ENCODE measurements at places on chromosomes 16 and 17.

DNA sequence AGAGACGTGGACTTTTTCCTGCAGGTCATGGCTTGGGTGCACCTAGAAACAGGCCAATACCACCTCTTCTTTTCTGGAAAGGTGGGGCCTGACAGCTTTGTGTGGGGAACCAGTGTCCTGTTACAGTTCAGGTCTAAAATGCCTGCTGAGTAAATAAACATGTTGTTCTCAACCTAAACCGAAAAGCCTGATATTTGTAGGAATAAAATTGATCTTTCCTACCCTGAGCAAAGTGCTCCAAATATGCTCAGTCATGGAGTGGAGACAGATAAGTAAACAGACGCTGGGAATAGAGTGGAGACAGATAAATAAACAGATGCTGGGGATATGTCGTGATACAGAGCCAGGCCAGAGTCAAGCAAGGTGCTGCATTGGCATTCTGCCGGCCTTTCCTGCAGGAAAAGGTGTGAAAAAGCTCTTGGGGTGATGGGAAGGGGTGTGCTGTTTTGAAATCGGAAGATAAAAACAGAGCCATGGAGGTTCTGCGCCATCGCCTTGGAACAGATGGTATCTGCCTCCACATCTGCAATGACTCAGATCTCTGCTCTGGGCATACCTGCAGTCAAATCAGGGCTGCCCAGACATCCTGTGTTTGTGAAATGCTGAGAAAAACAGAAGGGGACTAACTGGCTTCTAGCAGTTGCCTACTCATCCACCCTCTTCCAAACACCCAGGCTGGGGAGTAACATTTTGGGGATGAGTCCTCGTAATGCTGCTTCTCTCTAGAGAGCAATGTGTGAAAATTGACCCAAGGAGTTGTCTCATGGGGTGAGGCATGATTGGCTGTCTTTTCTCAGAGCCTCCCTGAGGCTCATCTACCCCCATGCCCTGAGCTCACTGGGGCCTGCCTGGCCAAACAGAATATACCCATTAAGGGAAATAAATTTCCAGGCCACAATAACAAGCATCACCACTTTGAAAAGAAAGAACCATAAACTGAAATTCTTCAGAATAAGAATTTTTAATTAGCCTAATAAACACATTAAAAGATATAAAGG lies 16.8 kb upstream of the TRPV2 start:
- DNase-seq = no peak

DNA sequence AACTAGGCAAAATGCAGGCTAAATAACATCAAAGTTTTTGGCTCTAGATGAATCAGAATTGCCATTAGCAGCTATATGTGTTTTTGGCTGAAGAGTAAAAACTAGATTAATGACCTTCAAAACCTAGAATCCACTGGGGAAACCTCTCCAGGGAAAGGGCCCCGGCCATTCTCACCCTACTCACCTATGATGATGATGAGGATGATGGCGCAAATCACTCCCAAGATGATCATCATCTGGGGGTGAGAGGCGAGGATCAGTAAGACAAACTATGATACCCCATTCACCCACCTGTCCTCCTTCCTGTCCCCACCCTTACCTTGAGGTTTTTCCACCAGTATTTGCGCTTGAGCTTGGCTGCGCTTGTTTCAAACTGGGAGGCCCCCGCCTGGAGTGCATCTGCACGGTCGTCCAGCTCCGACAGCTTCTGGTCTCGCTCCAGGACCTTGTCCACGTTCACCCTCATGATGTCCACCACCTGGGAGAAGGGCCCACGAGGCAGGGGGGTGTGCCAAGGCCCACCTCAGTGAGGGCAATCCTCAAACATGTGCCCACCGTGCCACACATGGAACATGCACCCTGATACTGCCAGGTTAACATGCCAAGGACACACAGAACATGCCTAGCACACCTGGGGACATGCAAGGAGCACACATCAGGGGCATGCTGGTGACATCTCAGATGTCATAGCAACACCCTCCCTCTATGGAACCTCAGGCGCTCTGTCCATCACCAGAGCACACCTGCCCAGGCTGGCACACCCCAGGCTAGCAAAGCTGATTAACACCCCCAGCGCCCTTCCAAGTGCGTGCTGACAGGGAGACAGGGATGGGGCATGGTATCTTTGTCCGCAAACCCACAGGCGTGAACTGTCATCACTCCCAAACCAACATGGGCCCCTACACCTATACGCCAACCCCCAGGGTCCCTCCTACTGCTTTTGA lies 1.2 kb downstream of the VAMP2 start:
- DNase-seq = no peak

GRCh38 chr16:59180083-59180476 lies 446.0 kb upstream of the GOT2 start:
- no peak for DNase-seq

DNA sequence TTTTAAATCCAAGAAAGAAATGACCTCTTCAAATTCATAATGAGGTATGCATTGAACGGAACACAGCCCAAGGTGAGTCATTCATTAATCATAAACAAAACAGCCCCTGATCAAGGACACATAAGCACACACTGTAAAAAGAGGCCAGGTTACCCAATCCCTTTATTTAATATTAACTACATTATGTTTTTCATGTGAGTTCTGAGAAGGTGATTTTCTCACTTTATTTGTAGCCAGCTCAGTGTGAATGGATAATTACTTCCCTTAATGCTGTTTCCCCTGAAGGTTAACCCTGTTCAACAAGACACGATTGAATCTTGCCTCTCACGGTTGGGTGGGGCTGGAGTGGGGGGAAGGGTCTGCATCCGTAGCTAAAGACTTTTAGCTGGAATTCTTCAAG lies 257.3 kb upstream of the SALL1 start:
- no peak for DNase-seq

- no peak for DNase-seq
Observed at GRCh38 chr17:45783593-45784292, 377 bp upstream of the CRHR1 start.

DNA sequence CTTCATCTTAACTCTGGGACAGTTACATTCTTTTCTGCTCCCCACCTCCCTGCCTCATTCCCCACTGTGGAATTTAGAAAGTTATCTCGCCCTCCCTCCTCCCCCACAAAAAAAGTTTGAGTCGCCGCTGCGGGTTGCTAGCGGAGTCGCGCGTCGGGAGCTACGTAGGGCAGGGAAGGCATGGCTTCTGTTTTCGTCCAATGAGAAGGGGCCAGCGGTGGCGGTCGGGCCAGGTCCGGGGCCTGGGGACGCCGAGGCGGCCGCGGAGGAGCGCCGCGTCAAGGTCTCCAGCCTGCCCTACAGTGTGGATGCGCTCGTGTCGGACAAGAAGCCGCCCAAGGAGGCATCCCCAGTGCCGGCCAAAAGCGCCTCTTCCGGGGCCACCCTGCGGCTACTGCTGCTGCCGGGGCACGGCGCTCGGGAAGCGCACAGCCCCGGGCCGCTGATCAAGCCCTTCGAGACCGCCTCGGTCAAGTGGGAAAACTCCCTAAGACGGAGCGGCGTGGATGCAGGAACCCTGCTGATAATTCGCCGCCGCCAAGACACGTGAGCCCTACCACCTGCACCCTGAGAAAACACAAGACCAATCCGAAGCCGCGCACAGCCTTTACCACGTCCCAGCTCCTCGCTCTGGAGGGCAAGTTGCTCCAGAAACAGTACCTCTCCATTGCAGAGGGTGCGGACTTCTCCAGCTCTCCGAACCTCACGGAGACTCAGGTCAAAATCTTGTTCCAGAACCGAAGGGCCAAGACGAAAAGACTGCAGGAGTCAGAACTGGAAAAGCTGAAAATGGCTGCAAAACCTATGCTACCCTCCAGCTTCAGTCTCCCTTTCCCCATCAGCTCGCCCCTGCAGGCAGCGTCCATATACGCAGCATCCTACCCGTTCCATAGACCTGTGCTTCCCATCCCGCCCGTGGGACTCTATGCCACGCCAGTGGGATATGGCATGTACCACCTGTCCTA lies 8.9 kb downstream of the OR4D1 start:
- DNase-seq = no peak

DNA sequence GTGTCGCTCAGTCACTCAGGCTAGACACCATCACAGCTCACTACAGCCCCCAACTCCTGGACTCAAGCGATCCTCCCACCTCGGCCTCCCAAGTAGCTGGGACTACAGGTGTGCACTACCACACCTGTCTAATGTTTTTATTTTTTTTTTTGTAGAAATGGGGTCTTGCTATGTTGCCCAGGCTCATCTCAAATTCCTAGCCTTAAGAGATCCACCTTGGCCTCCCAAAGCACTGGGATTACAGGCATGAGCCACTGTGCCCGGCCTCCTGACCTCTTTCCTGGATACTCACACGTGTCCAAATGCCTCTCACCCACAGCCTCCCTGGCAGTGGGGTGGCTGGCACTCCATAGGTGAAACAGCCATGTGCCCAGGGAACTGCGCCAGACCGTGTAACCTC lies 17.5 kb downstream of the CAMKK1 start:
- no peak for DNase-seq

DNA sequence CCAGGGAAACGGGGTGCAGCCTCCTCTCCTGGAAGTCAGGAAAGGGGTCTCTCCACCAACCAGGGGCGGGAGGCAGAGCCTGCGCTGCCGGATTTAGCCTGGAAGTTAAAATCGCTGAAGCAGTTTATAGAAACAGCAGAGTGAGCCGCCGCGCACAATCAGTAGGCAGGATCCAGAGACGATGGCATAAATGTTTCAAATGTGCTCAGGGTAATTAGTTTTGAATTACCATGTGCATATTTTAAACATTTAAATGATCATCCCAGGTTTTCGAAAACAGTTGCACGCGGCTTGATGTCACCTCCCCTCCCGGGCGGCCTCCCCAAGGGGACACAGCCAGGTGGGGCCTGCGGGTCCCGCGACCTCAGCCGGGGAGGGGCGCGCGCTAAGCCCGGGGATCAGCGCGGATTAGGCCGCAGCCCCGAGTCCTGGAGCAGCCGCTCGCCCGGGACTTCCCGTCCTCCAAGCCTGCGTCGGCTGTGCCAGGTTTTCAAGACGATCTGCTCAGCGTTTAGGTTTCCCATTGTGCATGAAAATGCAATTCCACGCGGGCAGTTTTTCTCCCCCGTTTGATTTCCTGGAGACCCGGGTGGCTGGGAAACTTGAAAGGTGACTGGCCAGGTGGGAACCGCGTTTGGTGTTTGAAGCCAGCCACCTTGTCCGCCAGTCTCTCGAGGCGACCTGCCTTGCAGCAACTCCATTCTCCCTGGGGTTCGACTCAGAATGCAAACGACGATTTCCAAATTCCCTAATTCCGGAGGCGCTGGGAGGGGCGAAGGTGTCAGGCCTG lies 78.3 kb downstream of the RPA1 start:
- peak; percentile 31 for DNase-seq

GRCh38 chr17:35368081-35368830 lies 5.2 kb downstream of the SLFN11 start:
- peak; percentile 33 for DNase-seq

- no peak for DNase-seq
Observed at GRCh38 chr16:23334950-23335349, 32.8 kb downstream of the SCNN1B start.

GRCh38 chr17:77107506-77108433 lies 33.0 kb upstream of the SEC14L1 start:
- peak; percentile 62 for DNase-seq

- DNase-seq = no peak
Observed at GRCh38 chr16:88050952-88051660, 99.9 kb downstream of the BANP start.

DNA sequence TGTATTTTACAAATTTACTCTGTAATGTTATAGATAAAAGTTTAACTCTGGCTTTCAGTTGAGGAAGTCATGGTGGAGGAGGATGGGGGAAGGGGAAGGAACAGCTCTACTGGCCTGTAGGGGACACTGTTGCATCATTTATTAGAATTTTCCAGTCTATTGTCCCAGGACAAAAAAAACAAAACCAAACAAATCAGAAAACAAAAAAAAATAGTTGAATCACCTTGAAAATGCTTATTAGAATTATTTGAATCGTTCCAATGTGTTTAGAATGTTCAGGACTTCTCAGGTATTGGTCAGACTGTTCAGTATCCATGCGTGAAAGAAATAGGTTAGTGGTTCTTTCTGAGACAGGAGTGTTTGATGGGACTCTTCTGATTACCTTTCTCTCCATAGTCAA lies 242.0 kb downstream of the FTO start:
- DNase-seq = no peak

DNA sequence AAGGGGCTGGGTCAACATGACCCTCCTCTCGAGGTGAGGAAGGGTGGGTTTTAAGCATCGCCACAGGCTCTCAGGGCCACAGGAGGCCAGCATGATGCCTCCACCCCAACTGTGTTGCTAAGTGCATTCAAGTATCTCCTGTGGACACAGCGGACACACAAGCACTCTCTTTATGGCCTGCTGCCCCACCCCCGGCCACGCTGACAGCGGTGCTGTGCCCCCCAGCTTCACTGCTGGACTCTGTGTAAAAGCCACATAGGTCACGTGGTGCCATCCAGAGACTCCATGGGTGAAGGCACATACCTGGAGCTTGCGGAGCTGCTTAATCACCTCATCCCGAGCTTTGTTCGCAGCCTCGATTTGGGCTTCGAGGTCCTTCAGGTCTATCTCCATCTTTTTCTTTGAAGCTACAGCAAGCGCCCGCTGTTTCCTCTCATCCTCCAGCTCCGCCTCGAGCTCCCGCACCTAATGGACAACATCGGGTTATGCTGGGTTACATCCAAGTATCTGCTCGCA lies 51.5 kb downstream of the NDEL1 start:
- DNase-seq = no peak

DNA sequence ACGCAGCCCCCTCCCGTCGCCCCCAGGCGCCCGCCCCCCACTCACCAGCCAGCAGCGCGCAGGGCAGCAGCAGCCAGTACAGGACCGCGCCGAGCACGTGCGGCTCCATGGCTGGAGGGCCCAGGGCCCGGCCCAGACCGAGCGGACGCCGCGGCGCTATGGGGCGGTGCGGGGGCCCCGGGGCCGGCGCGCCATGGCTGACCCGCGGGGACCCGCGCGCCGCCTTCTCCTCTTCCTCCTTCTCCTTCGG lies 239 bp downstream of the PIEZO1 start:
- no peak for DNase-seq

- peak; percentile 23 for DNase-seq
Observed at GRCh38 chr17:64130559-64131001, 636 bp upstream of the ERN1 start.

GRCh38 chr16:14187517-14188338 lies 116.6 kb downstream of the MRTFB start:
- DNase-seq = no peak
